Activated naive CD4-positive, alpha-beta T cell (primary cell): ENCODE measurements at places on chromosomes 4 and X.

GRCh38 chrX:33339219-33339618 is 127.9 kb upstream of the DMD start:
- DNase-seq: no peak

DNA sequence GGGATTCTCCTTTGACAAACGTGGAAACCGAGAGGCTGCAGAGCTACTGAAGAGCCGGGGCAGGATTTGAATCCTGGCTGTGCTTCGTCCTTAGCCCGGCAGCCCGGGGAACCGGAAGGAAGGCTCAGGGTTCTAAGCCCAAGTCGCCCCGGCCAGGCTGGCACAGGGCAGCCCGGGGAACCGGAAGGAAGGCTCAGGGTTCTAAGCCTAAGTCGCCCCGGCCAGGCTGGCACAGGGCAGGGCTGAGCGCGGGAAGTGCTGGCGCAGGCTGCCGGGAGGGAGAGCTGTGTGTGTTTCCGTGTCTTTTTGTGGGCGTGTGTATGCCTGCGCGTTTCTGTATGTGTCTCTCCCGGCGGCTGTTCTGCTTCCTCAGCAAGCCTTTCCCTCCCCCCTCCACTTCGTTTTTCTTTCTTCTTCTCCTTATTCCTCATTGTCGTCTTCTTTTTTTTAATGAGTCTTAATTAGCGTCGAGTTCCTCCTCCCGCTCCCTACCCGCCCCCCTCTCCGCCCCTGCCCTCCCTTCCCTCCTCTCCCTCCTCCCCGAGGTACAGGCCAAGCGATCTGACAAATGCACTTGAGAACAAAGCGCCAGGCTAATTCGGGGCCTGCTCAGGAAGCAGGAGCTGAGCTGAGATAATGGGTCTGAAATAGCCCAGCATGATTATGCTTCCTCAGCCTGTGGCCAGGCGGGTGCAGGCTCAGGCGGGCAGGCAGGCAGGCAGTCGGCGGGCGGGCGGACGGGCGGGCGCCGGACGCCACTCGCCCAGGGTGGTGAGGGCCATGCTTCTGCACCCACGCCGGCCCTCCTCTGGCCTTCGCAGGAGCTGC is 65.9 kb downstream of the EFNB1 start:
- DNase-seq: no peak

DNA sequence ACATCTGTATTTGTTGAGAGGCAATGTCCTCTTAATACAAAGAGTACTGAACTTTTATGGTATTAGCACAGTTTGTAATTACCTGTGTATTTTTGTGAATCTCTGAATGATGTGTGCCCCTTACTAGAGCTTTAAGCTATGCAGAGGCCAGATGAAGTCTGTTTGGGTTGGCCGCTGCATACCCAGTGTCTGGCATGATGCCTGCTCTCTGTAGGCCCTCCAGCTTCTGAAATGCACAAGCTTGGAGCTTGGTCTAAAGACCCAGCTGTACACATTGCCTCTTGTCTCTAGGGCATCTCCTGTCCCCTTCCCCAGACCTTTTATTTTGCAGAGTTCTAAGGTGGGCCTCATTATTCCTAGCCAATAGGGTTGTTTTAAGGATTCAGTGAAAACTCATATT is 68.6 kb downstream of the CDS1 start:
- DNase-seq: no peak

- DNase-seq: no peak
Measured at GRCh38 chr4:24741910-24742309, 53.5 kb upstream of the SOD3 start.

- no peak for DNase-seq
Measured at GRCh38 chr4:124266721-124267120, 445.8 kb downstream of the ANKRD50 start.

GRCh38 chr4:113292371-113293042 is 243.1 kb downstream of the ANK2 start:
- DNase-seq: no peak

- DNase-seq: no peak
Measured at GRCh38 chr4:153988492-153989363, 199.8 kb upstream of the SFRP2 start.
